AG04449 (cell line): ENCODE measurements at places on chromosomes 11 and 22.

GRCh38 chr11:47551086-47551485 is 1.8 kb downstream of the CELF1 start:
- DNase-seq: no peak

DNA sequence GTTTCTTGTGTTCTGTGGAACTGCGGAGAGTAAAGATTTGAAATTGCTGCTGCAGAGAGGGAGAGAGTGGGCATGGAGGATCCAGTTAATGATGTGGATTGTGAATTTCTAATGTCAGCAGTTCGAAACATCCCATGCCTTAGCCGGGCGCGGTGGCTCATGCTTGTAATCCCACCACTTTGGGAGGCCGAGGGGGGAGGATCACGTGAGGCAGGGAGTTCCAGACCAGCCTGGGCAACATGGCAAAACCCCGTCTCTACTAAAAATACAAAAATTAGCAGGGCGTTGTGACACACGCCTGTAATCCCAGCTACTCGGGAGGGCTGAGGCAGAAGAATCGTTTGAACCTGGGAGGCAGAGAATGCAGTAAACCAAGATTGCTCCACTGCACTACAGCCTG is 1.1 kb upstream of the CAVIN3 start:
- no peak for DNase-seq

- DNase-seq: no peak
These were observed 11.5 kb downstream of the CD44 start for GRCh38 chr11:35150454-35150853.

- no peak for DNase-seq
These were observed 11.1 kb downstream of the CCND1 start for GRCh38 chr11:69651834-69652620.

DNA sequence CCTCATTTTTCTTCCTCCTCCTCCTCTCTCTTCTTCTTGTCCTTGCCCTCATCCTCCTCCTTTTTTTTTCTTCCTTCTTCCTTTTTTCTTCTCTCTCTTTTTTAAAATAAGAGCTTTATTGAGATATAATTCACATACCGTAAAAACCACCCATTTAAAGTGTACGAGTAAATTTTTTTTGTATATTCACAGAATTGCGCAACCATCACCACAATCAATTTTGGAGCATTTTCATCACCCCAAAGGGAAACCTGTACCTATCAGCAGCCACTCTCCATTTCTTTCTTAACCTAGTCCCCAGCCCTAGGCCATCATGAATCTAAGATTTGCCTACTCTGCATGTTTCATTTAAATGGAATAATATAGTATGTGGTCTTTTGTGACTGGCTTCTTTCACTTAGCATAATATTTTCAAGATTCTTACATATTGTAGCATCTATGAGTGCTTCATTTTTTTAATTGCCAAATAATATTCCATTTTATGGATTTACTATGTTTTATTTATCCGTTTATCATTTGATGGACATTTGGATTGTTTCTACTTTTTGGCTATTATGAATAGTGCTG is 35.0 kb downstream of the CAT start:
- no peak for DNase-seq

DNA sequence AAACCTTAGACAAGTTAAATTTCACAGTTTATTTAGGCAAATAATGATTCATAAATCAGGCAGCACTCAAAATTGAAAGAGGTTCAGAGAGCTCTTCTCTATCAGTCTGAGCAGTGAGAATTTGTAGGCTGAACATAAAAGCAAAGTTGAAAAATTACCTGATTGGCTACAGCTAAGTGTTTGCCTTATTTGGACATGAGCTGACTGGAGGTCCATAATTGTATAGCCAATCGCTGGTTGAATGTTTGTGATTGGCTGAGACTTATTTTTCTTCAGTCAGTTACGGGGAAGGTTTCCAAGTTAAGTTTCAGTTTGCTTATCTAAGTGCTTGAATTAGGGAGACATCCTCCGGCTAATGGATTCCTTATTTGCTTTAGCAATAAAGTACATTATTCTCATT is 527.5 kb downstream of the CNTN5 start:
- DNase-seq: no peak
